Sigmoid colon (tissue), 7 donors: ENCODE measurements at places on chromosomes 5 and 9. TPM values are rescaled to one million over a fixed set of nuclear protein-coding genes. Genes with fewer than 3 reads are reported as not detected.

Gene SAXO1
- not detected for total RNA-seq

DNA sequence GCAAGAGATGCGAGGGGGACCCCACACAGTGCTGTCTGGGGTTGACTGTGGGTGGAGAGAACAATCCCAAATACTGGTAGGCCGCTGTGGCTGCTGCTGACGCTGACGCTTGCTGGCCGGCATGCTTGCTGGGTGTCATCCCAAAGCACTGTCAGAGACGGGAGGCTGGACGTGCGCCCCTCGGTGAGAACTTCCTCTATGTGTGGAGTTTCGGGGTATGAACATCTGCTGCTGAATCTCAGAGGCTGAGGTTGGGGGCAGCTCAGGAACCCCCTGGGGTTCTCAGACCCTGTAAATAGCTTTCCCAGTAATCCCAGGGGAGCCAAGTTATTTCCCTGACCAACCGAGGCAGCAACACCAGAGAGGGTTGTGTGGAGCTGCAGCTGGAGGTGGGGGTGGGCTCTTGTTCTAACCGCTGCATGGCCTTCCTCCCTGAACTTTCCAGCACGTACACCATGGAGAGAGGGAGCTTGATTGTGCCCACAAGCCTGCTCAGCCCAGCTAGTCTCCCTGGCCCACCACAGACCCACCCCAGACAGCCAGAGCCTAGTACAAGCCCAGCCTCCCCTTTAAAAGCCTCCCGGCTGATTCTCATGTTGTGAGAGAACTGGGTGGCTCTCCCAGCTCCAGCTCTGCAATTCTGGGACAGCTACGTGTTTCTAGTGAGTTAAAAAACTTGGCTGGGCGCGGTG lies 21.8 kb upstream of the SLC12A7 start:
- H3K27me3 ChIP-seq, result no peaks in the 10 kb centered on the region
- H3K27ac ChIP-seq, result no peak overlapping the region
- no peak overlapping the region for H3K4me3 ChIP-seq

- no peak overlapping the region for H3K27ac ChIP-seq
- no peaks in the 10 kb centered on the region for H3K27me3 ChIP-seq
- H3K4me1 ChIP-seq, result no peaks in the 10 kb centered on the region
Observed at GRCh38 chr5:41968153-41968723, 43.2 kb downstream of the FBXO4 start.

DNA sequence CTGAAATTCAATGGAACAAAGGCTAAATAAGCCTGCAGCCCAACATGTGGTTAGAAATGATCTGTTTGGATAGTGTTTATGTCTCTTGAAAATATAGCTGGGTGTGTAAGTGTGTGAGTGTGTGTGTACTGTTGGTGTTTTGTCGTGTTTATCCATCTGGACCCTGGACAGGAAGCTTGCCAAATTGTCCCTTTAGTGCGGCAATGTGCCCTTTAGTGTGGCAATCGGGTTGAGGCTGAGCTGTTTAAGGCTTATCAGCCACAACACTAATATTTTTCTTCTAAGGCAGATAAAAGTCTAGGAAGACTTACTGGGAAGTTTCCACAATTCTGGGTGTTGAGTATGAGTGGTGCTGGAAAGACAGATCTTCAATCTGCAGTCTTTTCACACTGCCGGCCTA lies 180.2 kb downstream of the YTHDC2 start:
- no peak for DNase-seq
- H3K27me3 ChIP-seq, result no peaks in the 10 kb centered on the region
- H3K4me1 ChIP-seq, result no peaks in the 10 kb centered on the region
- no peak overlapping the region for H3K4me3 ChIP-seq
- H3K27ac ChIP-seq, result no peak overlapping the region

GRCh38 chr9:132837501-132838286 lies 40.4 kb downstream of the AK8 start:
- peak; percentile 39 for DNase-seq
- no peak overlapping the region for H3K4me3 ChIP-seq
- no peaks in the 10 kb centered on the region for H3K4me1 ChIP-seq
- H3K36me3 ChIP-seq, result no peaks in the 10 kb centered on the region

GRCh38 chr9:113456235-113456634 lies 7.3 kb upstream of the RGS3 start:
- H3K36me3 ChIP-seq, result no peaks in the 10 kb centered on the region
- no peak for DNase-seq
- H3K4me1 ChIP-seq, result peaks cover 31% of the 10 kb centered on the region
